ENCODE measurements at places on chromosomes 5 and 9. TPM values are rescaled to one million over a fixed set of nuclear protein-coding genes. Genes with fewer than 3 reads are reported as not detected.
A peak's percentile ranks its signal among the peaks of the same experiment; 100 is the strongest.

GRCh38 chr9:92608241-92608908, 61.6 kb downstream of the IPPK start:
- no peak for DNase-seq
- no peaks in the 10 kb centered on the region for H3K27me3 ChIP-seq
- no peak overlapping the region for H3K27ac ChIP-seq

DNA sequence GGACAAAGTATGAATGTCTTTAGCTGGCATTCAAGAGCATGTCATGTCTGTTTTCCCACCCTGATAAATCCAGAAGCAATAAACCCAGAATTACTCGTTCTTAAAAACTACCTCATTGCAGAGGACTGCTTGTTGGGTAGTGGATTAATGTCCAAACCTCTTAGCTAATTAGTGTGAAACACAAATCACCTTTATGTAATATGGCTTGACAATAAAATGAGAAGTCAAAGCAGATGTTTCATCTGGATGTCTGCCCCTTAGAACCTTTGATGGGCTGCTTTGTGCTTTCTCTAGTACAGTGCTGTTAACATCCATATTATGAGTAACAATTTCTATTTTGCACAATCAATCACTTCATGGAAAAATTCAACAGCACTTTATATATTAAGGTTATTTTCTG, 149.1 kb upstream of the TUT7 start:
- H3K4me1 ChIP-seq: no peaks in the 10 kb centered on the region
- no peak overlapping the region for H3K4me3 ChIP-seq
- no peaks in the 10 kb centered on the region for H3K27me3 ChIP-seq
- no peaks in the 10 kb centered on the region for H3K36me3 ChIP-seq
- no peak for DNase-seq

- no peak for DNase-seq
- H3K27me3 ChIP-seq: no peaks in the 10 kb centered on the region
- no peaks in the 10 kb centered on the region for H3K4me1 ChIP-seq
- H3K4me3 ChIP-seq: no peak overlapping the region
- no peak overlapping the region for H3K27ac ChIP-seq
Measured at GRCh38 chr9:93244510-93245436, 60.8 kb downstream of the WNK2 start.

DNA sequence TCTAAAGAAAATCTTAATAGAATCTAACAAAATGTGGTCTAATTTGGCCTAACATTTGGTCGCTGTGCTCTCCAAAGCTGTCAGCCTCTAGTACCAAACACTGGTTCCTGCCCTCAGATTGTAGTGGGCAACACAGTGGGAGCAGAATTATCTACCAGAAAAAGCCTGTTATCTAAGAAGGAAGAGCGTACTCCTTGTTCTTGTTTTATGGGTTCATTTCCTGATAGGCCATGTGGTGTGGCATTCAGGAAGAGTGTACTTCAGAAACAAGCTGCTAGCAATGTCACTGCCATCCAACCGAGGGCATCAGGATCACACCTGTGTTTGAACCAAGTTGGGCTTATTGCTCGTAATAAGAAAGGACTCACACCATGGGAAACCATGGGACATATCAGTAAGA, 487.9 kb upstream of the DAP start:
- H3K27me3 ChIP-seq: no peaks in the 10 kb centered on the region
- no peak for DNase-seq
- H3K4me3 ChIP-seq: no peak overlapping the region
- no peaks in the 10 kb centered on the region for H3K36me3 ChIP-seq
- no peak overlapping the region for H3K27ac ChIP-seq
- H3K4me1 ChIP-seq: no peaks in the 10 kb centered on the region

- H3K36me3 ChIP-seq: no peaks in the 10 kb centered on the region
- no peaks in the 10 kb centered on the region for H3K27me3 ChIP-seq
- no peak overlapping the region for H3K4me3 ChIP-seq
- H3K4me1 ChIP-seq: no peaks in the 10 kb centered on the region
Measured at GRCh38 chr9:4939118-4939561, 45.9 kb upstream of the JAK2 start.

DNA sequence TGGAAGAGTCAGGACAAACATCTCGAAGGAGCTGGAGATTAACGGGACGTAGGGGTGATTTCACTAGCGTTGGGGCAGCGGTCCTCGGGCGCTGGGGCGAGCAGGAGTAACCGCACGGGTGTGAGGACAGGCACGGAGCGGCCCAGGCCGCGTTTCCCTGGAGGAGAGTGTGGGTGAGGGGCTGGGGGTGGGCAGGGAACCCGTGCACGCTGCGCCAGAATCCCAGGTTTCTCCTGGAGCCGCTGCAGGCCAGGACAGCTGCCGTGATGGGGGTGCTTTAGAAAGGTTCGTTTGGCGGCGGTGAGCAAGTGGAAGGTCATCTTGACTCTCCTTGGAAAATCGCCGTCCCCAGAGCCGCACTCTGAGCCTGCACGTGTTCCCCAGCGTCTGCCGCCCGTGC, 290.2 kb upstream of the IRX1 start:
- DNase-seq: no peak
- no peak overlapping the region for H3K27ac ChIP-seq
- H3K27me3 ChIP-seq: no peaks in the 10 kb centered on the region
- H3K4me1 ChIP-seq: no peaks in the 10 kb centered on the region
- H3K36me3 ChIP-seq: no peaks in the 10 kb centered on the region

DNA sequence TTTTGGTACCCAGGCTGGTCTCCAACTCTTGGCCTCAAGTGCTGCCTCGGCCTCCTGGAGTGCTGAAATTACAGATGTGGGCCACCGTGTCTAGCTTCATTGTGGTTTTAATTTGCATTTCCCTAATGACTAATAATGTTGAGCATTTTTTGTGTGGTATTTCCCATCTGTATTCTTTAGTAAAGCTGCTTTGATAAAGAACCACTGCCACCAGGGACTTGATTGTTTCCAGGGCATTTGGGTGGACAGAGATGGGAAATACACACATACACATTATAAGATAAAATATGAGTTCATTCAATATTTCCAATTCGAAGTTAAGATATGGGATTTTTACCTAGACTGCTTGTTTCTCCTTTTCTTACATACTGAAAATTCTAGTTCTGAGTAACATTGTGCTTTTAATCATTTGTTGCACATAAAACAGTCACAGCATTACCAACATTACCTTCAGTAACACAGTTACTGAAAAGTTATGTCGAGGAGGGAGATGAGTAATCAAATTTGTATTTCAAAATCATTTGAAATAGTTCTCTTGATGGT, 28.9 kb downstream of the HABP4 start:
- no peak overlapping the region for H3K4me3 ChIP-seq
- DNase-seq: no peak
- H3K27me3 ChIP-seq: no peaks in the 10 kb centered on the region
- H3K4me1 ChIP-seq: no peaks in the 10 kb centered on the region
- H3K27ac ChIP-seq: no peak overlapping the region
- H3K36me3 ChIP-seq: no peaks in the 10 kb centered on the region

DNA sequence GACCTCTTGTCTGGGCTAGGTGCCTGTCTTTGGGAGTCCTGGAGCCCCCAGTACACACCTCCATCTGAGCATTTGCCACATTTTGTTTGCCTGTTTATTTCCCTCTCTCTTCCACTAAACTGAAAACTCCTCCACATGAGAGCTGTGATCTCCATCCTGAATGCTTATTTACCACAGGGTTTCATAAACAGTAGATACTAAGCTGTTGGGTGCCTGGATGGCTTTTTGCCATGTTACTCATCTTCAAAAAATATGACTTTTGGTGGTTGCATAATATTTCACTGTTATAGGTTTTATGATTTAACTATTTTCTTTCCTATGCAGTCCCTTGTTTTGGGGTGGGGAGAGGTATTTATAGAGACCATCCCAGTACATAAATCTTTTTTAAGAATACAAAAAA, 99.6 kb downstream of the APBA1 start:
- no peaks in the 10 kb centered on the region for H3K27me3 ChIP-seq
- no peak overlapping the region for H3K27ac ChIP-seq
- no peaks in the 10 kb centered on the region for H3K4me1 ChIP-seq
- DNase-seq: no peak

- DNase-seq: no peak
- no peaks in the 10 kb centered on the region for H3K4me1 ChIP-seq
- H3K27ac ChIP-seq: no peak overlapping the region
- H3K4me3 ChIP-seq: no peak overlapping the region
- no peaks in the 10 kb centered on the region for H3K27me3 ChIP-seq
Measured at GRCh38 chr9:134929193-134930158, 11.8 kb upstream of the FCN1 start.

GRCh38 chr9:7325995-7326394, 473.6 kb downstream of the DMAC1 start:
- no peak overlapping the region for H3K4me3 ChIP-seq
- DNase-seq: no peak
- no peaks in the 10 kb centered on the region for H3K27me3 ChIP-seq
- no peak overlapping the region for H3K27ac ChIP-seq
- H3K36me3 ChIP-seq: no peaks in the 10 kb centered on the region

DNA sequence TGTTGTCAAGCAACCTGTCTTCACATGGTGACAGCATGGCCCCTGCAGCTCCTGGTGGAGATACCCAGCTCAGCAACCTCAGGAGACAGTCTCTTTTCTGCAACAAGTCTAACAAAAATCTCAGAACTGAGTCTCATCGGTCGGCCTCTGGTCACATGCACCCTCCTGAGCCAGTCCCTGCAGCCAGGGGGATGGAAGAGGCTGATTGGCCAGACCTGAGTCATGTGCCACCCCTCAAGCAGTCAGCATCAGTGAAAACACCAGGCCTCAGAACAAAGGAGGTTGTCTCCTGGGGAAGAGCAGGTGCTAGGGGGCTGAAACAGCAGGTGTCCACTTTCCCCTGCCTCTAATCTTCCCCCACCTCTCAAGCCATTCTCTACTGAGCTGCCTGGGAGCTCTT, 54.4 kb downstream of the SMIM23 start:
- H3K4me3 ChIP-seq: no peak overlapping the region
- no peaks in the 10 kb centered on the region for H3K36me3 ChIP-seq
- DNase-seq: no peak
- no peaks in the 10 kb centered on the region for H3K27me3 ChIP-seq
- H3K27ac ChIP-seq: no peak overlapping the region

DNA sequence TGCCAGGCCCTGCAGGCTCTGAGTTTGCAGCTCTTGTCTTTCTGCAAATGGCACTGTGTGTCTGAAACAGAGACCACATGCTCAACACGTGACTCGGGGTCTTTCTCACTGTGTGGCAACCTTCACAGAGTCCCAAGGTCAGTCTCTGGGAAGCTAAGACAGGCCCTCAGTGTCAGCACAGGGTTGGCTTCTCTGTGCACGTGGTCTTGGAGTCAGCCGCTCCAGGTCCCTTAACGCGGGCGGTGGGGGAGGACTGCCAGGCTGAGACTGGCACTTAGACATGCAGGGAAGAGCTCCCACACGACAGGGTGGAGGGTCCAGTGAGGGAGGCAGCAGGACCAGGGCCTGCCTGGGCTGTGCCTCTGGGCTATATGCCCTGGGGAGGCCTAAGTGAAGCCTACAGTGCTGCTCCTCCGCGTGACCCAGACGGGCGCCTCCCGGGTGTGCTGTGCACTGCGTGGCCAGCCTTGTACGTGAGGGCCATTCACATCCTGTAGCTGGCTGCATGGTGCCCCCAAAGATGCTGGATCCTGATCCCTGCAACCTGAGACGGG, 76.8 kb downstream of the ADAMTS2 start:
- no peak overlapping the region for H3K4me3 ChIP-seq
- H3K36me3 ChIP-seq: no peaks in the 10 kb centered on the region
- no peaks in the 10 kb centered on the region for H3K27me3 ChIP-seq
- no peak for DNase-seq

DNA sequence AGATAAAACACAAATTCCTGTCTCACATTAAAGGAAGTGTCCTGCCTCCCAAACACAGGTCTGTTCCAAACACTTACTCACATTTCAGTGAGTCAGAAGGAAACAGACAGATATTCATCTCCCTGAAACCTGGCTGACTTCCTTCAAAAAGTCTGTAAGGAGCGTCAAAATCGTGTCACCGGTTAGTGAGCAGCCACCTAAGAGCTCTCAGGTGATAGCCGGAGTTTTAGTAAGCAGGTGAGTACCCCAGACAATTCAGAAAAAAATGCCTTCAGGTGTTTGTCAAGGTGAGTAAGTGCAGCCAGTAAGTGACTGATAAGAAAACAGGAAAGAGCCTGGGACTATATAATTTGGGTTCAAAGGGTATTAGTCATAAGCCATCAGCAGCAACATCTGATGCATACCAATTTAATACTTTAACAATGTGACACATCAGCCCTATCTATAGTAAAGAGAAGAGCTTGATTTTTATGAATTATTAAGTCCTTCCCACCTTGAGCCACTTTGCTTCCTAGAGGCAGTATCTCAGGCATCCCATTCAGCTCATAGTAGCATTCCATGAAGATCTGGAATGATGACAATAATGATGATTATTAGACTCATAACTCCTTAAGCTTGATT, 1.3 kb upstream of the ITGA2 start:
- peak overlapping the region; percentile 39 for H3K27ac ChIP-seq
- no peaks in the 10 kb centered on the region for H3K27me3 ChIP-seq
- no peaks in the 10 kb centered on the region for H3K4me1 ChIP-seq
- peak; percentile 7 for DNase-seq

GRCh38 chr5:56409331-56410190, 176.4 kb upstream of the ANKRD55 start:
- H3K4me3 ChIP-seq: no peak overlapping the region
- H3K36me3 ChIP-seq: no peaks in the 10 kb centered on the region
- no peaks in the 10 kb centered on the region for H3K27me3 ChIP-seq
- DNase-seq: no peak
- H3K27ac ChIP-seq: no peak overlapping the region
- peaks cover 12% of the 10 kb centered on the region for H3K4me1 ChIP-seq

DNA sequence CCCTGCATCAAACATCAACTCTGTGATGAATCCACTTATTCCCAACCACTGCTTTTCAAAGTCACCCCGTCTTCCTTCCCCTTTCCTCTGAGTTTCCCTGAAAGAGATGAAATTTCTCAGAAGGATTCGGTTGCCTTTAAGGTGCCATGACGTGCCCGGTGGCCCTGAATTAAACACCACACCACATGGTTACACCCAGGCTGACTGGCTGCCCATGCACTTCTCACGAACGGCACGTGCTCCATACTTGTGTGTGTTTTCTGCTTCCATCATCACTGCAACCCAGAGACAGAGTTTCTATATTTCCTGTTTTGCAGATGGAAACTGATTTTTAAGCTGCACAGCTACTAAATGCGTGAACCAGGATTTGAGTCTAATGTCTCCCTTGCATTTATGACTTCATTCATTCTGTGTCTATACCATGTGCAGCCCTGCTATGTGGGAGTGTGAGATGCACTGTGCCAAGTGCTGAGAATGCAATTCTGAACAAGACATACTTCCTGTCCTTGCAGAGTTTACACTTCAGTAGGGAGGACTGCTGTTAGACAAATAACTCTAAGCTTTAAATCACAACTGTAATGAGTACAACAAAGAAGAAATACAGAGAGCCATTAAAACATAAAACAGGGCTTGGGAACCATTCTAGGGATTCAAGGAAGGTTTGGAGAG, 162.9 kb downstream of the NXNL2 start:
- no peaks in the 10 kb centered on the region for H3K36me3 ChIP-seq
- H3K4me3 ChIP-seq: no peak overlapping the region
- no peak for DNase-seq
- peaks cover 19% of the 10 kb centered on the region for H3K4me1 ChIP-seq

Gene ACTBL2
- not detected for total RNA-seq

Gene PTGR1
- 28.2 TPM for total RNA-seq

Gene HACD4
- total RNA-seq: 4.3 TPM

Gene IFNA2
- not detected for total RNA-seq

Gene BRD8
- 96.1 TPM for total RNA-seq

Gene PKD2L2
- not detected for total RNA-seq

Gene PPP2CA
- 145 TPM for total RNA-seq

Gene CDH9
- not detected for total RNA-seq
